G401 (cell line): ENCODE measurements at places on chromosomes 13 and 19.
A peak's percentile ranks its signal among the peaks of the same experiment; 100 is the strongest.

GRCh38 chr13:88153353-88153752 lies 482.2 kb downstream of the SLITRK5 start:
- no peak for DNase-seq

GRCh38 chr19:55287361-55288079 lies 3.7 kb downstream of the BRSK1 start:
- peak; percentile 12 for DNase-seq

DNA sequence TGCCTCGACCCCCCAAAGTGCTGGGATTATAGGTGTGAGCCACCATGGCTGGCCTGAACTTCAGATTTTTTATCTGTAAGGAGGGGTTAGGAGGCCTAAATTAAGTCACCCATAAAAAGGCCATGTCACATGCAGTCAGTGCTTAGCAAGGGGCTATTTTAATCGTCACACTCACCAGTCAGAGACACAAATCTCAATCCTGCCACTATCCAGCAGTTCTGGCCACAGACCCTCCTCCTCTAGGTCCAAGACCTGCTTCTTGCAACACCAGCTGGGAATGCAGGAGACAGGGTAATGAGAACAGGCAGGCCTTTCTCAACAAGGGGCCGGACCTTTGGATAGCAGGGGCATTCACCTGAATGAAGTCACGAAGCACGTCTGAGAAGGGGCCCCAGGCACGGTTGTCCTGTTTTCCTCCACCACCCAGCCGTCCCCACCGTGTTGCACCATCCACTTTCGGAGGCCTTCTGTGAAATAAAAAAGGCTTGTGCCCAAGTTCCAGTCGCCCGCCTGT lies 1.4 kb downstream of the FBXO27 start:
- DNase-seq = no peak

DNA sequence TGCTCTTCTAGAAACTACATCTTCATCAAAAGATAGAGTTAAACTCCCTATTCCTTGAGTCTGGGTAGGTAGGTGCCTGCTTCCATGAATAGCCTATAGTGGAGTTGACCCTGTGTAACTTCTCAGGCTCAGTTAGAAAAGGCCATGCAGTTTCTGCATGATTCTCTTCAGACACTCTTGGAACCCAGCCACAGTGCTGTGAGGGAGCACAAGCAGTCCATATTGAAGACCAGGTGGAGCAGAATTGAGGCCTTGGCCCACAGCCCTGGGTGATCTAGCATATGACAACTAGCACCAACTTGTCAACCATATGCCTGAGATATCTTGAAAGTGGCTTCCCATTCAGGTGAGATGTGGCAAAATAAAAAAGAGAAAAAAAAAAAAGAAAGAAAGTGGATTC lies 10.3 kb upstream of the PAN3 start:
- DNase-seq = peak; percentile 99
